ENCODE measurements at places on chromosomes 1 and 21. TPM values are rescaled to one million over a fixed set of nuclear protein-coding genes. Genes with fewer than 3 reads are reported as not detected.

FYB2 gene
- total RNA-seq: not detected

FCAMR gene
- not detected for total RNA-seq

C1QTNF12 gene
- total RNA-seq: not detected

GJC2 gene
- total RNA-seq: 5.4 TPM

RIPPLY3 gene
- not detected for total RNA-seq

APCS gene
- total RNA-seq: not detected

TCP10L gene
- total RNA-seq: 3.9 TPM

SPRR2A gene
- not detected for total RNA-seq

CENPL gene
- total RNA-seq: 0.53 TPM

SMPDL3B gene
- not detected for total RNA-seq

Data from ascending aorta (tissue), 2 donors.